ENCODE measurements at places on chromosomes 11 and 22. TPM values are rescaled to one million over a fixed set of nuclear protein-coding genes. Genes with fewer than 3 reads are reported as not detected.

The OR5D13 gene
- total RNA-seq, result not detected

DNA sequence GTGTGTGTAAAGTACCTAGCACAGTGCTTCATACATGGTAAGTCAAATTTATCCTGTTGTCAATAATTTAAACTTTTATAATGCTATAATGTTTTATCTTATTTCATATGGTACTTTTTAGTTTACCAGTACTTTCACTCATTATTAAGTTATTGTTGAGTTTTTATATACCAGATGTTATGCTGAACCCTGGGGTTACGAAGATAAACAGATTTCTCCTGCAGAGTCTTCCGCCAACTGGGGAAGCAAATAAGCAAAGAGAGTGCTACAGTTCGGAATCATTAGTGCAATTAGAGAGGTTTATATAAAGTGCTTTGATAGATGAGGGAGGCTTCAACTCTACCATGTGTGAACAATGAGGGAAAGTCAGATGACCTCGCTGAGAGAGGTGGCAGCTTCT, 362.3 kb downstream of the DYNC2H1 start:
- no peak for DNase-seq

The OOSP1 gene
- total RNA-seq, result not detected

The WNT7B gene
- not detected for total RNA-seq

The NAALAD2 gene
- total RNA-seq, result 4.2 TPM

- no peak for DNase-seq
Observed at GRCh38 chr22:45212992-45213751, 27.5 kb downstream of the KIAA0930 start.

The LARGE1 gene
- total RNA-seq, result 114 TPM

DNA sequence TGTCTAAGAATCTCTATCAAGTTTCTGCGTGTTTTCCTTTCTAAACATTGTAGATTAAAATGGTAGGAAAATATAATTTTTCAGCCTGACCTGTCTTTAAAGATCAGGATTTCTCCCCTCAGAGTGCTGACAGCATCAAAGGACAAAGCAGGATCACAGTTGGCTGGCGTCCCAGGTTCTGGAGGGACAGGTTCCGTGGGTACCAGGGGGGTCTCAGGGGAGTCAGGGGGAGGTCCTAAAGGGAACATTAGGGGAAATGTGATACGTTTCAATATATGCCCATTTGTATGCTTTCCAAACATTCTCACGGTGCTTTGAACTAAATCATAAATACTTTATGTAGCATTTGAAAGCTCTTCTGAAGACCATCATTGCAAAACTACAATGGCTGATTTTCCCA, 3.4 kb downstream of the MMP3 start:
- DNase-seq, result no peak

The IL10RA gene
- total RNA-seq, result 9.8 TPM

DNA sequence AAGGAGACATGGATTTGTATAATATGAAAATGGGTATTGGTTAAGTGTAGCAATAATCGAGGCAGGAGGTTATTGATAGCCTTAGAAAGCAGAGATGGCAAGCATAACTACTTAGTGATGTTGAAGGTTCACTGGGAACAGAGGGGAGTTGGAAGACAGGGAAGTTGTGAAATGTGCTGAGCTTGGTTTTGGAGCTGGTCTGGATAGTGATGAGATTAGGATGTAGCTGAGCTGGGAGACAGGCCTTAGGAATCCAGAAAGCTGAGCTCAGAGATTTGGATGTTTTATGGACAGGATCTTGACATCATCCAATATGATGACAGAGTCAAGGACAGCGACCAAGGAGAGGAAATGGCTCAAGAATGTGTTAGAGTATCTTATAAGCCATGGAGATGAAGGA, 113.1 kb downstream of the ARHGAP42 start:
- DNase-seq, result no peak

GRCh38 chr11:62514151-62514550, 32.5 kb downstream of the AHNAK start:
- DNase-seq, result no peak

GRCh38 chr11:64102005-64102738, 63.7 kb downstream of the MACROD1 start:
- no peak for DNase-seq

- DNase-seq, result peak; percentile 54
Observed at GRCh38 chr22:26669060-26669481, 11.7 kb downstream of the MIAT start.

The MAJIN gene
- total RNA-seq, result not detected

The LRRC4C gene
- total RNA-seq, result 1.7 TPM

DNA sequence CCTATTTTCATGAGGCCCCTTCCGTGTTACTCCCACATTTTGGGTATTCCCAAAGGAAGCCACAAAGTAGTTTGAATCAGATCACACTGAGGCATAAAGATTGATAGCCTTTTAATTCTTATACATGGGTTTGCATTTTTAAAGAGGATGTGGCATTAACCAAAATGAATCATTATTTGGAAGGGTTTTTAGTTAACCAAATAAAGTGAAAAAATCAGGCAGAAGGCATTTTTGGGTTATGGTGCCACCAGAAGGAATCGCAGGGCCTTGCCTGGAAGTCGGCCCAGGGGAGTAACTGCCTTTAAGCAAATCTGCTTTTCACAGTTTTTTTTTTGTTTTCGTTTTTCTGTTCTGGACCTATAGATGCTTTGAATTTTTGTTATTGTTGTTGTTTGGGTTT, 55.4 kb downstream of the HSD17B12 start:
- no peak for DNase-seq

DNA sequence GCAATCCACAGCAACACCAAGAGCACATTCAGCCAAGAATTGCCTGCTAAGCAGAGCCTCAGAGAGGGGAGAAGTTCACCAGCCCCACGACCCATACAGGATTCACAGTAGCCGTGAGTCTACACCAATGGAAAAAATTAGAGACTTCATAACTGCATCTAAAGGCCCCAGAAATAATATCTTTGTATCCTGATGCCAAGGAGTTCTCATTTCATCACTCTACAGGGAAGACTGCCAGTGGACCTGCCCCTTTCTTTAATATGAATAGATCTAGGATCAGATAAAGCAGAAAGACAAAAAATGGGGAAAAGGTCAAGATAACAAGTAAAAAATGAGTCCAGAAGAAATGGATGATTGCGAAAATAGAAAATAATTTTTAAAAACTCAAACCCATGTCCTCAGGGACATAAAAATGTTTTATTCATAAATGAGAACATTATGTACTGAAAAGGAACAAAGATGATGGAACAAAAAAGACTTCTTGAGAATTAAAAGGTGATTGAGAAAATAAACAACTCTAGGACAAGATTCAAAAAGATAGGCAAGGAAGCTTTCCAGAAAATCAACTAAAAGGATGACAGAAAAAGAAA, 9.5 kb downstream of the APOL3 start:
- no peak for DNase-seq

GRCh38 chr22:30989474-30989873, 20.4 kb downstream of the TUG1 start:
- no peak for DNase-seq

GRCh38 chr11:97860237-97860636, 1160.5 kb upstream of the CNTN5 start:
- DNase-seq, result no peak

GRCh38 chr11:45435706-45436105, 149.6 kb upstream of the SYT13 start:
- DNase-seq, result no peak

- peak; percentile 46 for DNase-seq
Observed at GRCh38 chr11:2742201-2742600, 42.4 kb upstream of the KCNQ1OT1 start.
